ENCODE measurements at places on chromosomes 5 and 9.

DNA sequence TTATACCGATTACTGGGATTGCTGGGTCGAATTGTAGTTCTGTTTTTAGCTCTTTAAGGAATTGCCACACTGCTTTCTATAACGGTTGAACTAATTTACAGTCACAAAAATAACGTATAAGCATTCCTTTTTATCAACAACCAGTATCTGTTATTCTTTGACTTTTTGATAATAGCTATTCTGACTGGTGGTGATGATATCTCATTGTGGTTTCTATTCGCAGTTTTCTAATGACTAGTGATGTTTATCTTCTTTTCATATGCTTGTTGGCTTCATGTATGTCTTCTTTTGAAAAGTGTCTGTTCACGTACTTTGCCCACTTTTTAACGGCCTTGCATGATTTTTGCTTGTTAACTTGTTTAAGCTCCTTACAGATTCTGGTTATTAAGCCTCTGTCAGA is 74.4 kb downstream of the FAM174A start:
- DNase-seq = no peak

DNA sequence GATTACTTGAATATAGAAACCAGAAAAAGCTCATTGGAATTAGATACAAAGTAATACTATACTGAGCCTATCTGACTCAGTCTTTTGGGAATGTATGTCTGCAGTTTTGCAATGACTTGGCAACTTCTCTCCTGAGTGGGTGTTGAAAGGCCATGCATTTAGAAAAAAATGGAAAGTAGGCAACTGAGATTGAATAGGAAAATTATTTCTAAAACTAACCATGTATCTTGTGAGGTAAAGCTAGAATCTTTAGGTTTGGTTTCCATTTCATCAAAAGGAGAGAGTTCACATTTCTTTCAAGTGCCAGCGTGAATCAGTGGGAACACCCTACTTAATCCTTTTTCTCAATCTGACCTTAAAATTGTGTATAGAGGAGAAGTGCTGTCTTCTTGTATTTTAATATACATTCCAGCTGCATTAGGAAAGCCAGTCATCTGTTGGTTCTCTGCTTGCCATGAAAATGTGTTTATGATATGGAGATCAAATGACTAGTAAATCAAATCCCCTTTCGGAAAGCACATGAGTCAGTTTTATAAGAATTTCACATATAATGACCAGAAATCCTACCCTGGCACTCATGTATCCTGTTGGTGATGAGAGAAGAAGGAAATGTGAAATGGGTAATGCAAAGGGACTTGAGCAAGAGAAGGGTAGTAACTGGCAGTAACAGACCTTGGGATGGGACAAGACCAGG is 30.4 kb downstream of the NFX1 start:
- DNase-seq = peak; percentile 95

GRCh38 chr5:43314724-43315123 is 1.5 kb upstream of the HMGCS1 start:
- no peak for DNase-seq

DNA sequence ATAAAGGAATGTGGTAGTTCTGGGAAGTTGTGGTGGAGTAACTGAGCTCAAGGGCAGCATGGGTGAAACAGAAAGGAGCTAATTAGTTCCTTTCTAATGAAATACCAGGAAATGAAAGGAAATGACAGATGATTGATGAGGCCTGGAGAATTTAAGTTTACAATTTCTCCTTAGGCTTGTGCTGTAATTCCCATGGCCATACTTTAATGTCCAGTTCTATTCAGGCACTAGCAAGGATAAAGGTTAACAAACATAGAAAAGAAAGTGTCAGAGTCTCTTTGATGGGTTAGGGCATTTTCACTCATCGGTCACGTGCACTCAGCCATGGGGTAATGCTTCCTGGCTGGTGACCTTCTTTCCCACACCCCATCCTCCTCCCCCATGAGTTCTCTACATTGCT is 70.3 kb downstream of the CTSL start:
- DNase-seq = no peak

DNA sequence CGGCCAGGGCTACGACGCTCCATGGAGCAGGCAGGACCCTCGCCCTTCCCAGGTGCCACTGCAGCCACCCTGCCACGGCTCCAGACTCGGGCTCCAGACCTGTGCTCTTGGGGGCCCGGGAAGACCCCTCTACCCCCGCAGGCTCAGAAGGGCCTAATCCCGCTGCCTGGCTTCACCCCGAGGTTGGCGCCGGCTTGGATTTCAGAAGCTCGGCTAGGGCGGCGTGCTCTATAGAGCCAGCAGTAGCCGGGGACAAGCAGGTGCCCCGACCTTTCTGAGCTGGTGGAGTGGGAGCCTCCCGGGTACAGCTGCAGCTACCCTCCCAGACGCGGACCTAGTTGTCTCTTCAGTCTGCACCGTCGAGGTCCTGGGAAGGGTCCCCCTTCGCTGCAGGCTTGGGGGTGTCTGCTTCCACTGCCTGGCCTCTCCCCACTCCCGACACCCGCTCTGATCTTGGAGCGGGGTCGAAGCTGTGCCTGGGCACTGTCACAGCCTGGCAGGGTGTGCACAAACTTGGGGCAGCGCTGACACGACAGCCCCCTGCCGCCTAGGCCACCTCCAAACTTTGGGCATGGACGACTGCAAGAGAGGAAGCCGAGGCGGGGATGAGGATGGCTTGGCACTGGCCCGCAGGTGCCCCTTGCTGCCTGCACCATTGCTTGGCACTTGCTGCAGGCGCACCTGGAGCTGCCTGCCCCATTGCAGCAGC is 1366.1 kb upstream of the CDH9 start:
- DNase-seq = no peak

GRCh38 chr9:92632641-92633040 is 37.3 kb downstream of the IPPK start:
- no peak for DNase-seq

GRCh38 chr9:115165233-115165632 is 47.3 kb upstream of the TNC start:
- DNase-seq = no peak

- no peak for DNase-seq
Measured at GRCh38 chr9:85041466-85042137, 372.1 kb downstream of the NTRK2 start.

DNA sequence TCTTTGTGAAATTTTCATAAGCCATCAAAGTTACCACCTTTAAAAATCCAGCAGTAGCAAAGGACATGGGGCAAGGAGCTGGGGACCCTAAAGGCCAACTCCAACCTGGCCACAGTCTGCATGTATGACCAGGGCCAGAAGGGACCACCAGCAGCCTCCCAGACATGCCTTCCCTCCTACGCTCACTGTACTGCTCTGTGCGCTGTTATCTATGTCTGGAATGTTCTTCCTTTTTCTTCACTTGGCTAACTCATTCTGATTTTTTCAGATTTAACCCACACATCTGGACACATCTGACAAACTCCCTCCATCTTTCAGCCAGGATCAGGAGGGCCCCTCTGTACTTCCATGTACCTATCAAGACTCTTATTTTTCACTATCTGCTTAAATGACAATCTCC is 47.6 kb upstream of the TRAF1 start:
- DNase-seq = no peak

DNA sequence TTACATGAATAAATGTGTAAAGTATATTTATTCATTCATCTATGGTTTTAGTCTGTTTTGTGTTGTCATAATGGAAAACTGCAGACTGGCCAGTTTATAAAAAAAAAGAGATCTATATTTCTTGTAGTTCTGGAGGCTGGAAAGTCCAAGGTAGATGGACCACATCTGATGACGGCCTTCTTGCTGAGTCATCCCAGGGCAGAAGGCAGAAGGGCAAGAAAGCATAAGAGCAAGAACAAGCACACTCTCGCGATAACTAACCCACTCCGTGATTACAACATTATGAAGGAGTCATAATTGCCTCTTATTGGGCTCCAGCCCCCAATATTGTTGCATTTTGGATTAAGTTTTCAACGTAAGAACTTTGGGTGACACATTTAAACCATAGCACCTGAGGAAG is 180.4 kb upstream of the DAB2 start:
- DNase-seq = no peak

DNA sequence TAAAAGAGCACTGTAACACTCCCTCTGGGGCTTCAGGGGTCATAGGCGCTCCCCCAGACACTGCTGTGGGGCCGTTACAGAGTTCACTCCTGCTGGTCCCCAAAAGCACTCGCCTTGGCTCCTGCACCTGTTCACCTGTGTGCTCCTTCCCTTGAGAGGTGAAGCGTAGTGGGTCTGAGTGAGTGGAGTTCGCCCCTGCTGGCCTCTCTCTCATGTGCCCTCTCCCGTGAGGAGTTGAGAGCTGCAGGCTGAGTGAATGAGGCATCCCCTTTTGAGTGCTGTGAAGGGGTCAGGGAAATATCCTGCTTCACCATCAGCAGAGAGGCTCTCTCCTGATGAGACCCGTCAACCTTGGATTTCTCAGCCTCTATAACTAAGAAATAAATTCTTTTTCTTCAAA is 134.6 kb upstream of the TUT7 start:
- DNase-seq = no peak

DNA sequence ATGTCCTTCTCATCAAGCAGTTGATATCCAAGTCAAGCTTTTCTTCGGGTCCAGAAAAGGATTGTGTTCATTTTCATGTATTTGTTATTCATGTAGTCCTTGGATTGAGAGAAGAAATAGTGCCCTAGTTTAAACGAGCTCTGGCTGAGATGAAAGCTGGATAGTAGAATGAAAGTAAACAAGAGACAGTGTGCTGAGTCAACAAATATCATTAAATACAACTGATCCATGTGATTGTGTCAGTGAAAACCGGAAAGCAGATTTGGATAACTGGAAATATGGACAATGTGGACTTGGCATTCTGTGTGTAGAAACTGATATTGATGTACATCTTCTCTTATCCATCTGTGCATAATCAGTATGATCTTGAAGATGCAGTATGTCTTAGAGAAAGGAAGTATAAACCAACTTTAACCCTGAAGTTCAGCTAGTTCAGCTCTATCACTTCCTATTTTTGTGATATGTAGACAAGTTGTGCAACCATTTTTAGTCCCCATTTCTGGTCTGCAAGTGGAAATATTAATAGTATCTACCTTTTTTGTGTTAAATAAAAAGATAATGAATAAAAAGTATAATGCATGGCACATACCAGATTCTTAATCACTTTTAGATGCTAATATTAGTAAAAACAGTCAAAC is 4.4 kb downstream of the MUSK start:
- DNase-seq = no peak

GRCh38 chr5:159712672-159713071 is 203.6 kb upstream of the ADRA1B start:
- DNase-seq = peak; percentile 41

DNA sequence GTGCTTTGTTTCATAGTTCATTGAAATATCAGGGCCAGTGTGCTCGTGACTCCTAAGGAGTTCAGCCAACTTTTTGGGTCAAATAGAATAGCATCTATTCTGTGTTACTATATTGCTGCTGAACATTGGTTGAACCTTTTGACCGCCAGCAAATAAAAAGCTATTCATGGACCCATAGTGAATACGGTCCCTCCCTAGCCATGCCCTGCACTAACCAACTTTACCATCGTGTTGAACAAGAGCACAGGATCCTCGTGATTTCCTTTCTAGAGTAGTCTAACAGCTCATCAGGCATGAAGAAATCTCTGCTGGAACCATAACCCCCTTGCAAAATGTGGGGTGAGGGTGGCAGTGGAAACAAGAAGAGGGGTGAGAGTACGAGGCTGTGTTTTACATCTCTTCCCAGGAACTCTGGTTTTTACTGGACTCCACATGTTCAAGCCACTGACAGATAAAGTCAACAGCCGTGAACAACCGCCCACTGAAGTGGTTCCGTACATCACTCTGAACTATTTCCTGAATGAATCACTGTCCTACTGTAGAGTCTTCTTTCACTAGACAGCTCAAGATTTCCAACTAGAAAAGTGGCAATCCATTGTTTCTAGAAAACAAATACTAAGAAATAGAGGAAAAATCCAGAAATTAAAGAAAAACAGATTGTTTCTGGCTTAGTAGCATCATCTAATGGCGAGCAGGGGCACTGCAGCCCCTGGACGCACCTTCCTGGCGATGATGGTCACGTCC is 70.1 kb upstream of the SPATA31E1 start:
- peak; percentile 61 for DNase-seq

DNA sequence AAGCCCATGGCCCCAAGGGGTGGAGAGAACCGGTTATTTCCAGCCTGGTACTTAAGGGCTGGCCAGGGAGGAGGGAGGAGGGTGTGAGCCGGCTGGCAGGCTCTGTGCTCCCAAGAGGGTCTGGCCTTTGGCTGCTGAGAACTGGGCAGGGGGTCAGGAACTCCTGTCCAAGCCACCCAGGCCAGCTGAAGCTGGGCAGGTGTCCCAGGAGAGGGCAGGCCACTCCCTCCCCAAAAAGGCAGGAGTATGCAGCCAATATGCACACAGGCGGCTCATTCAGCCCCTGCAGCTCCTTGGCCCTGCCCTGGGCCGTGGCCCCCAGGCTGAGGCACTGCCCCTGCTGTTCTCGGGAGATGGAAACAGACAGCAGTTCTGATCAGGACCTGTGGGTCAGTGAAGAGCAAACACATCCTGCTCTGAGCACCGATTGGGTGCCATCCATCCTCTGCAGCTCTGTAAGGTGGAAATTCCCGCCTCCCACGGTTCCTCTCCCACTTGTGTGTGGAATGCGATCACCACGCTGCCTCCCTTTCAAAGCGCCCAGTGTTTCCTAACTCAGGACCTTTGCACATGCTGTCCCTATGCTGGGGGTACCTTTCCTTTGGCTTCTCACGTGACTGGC is 17.1 kb upstream of the KIF12 start:
- no peak for DNase-seq

DNA sequence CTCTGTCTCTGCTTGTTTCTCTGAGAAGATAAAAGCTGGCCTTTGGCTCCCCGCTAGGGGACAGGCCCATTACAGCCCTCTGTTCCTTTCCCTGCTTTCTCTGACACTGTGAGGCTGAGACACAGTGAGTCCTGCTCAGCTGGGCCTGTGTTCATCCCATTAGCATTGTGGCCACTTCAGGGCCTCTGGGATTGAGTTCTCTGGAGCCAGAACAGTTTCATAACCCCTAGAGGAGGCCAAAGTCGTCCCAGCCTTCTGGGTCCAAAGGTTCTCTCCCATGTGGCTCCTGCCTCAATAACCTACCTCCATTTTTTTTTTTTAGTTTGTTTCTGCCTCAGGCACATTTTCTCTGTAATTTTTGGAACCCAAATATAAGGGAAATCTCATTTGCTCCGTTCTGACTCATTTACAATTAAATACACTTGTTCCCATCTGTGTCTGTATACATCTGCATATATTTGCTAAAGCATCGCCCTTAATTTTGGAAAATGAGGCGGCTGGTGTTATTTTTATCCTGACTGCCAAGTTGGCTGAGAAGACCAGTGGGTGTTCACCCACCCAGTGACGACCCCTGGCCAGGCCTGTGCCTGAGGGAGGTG is 27.3 kb upstream of the CTNNA1 start:
- DNase-seq = no peak

GRCh38 chr5:103057208-103058130 is 62.5 kb downstream of the GIN1 start:
- peak; percentile 14 for DNase-seq

GRCh38 chr9:121709798-121710197 is 58.4 kb downstream of the DAB2IP start:
- no peak for DNase-seq

DNA sequence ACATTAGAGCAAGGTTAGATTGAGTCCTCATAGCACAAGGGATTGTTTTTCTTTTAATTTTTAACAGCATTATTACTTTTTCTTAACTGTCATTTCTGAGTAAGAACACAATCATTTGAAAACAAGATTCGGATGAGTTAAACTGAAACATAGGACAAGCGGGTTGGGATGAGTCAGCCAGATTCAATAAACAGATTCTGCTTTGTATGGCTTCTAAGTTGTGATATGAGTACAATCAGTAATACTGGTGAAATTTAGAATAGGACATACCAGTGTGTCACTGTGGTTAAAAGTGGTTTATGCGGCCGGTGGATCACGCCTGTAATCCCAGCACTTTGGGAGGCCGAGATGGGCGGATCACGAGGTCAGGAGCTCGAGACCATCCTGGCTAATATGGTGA is 364.3 kb upstream of the CDH10 start:
- no peak for DNase-seq
